Stimulated activated CD4-positive, alpha-beta T cell treated with anti-CD3 and anti-CD28 coated beads, Interleukin-1b, Interleukin-23, amount 100 ng/mL, for 1 hour (primary cell): ENCODE measurements at places on chromosomes 12 and 14.

- DNase-seq = no peak
Observed at GRCh38 chr14:95056476-95056875, 100.9 kb downstream of the DICER1 start.

GRCh38 chr14:55071870-55072640 lies 20.6 kb downstream of the MAPK1IP1L start:
- DNase-seq = no peak

DNA sequence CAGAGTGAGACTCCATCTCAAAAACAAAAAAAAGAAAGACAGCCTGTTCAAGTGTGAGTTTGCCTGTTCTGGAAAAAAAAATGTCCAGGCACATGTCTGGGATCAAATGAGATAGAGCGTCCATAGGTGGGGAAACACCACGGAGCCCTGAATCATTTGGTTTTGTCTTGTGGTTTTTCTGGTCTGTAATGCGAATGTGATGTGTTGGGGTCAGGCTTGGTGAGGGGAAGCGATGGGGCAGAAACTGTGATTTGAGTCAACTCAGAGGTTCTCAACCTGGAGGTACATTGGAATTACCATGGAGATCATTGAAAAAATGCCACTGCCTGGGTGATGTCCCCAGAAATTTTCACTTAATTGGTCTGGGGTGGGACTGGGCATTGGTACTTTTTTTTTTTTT lies 183.9 kb upstream of the PWP1 start:
- no peak for DNase-seq

- no peak for DNase-seq
Observed at GRCh38 chr14:100528962-100529560, 58.2 kb downstream of the BEGAIN start.

DNA sequence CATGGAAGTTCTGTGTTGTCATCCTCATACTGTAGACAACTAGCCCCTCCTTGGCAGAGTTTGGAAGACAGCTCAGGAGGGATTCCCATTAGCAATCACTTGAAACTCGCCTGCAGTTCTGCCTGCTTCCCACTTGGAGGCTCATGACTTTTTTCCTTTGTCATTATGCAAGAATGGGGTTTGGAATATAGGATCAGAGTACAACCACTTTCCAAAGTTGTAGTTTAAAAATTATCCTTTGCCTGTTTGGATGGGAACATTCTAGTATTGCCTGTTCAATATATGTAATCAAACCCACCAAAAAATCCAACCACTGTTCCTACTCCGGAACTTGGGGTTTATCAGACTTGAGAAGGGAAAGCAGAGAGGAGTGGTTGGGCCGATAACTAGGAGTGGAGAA lies 2.1 kb upstream of the GPD1 start:
- no peak for DNase-seq

- DNase-seq = no peak
Observed at GRCh38 chr14:50354527-50354926, 42.2 kb downstream of the CDKL1 start.

DNA sequence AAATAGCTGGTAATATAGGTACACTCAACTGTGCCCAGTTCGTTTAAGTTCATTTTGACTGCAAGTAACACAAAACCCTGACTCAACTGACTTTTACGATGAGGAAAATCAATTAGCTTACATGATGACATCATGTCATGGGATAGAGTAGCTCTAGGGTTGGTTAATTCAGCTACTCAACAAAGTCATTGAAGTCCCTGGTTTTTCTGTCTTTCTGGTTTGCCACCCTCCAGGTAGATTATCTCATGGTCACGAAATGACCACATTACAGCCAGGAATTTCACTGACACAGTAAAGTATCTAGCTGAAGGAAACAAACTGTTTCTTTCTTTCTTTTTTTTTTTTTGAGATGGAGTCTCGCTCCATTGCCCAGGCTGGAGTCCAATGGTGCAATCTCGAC lies 68.5 kb upstream of the FUT8 start:
- DNase-seq = no peak

- no peak for DNase-seq
Observed at GRCh38 chr12:130689408-130690405, 26.4 kb downstream of the RIMBP2 start.

- DNase-seq = no peak
Observed at GRCh38 chr12:123021688-123022604, 41.5 kb downstream of the ARL6IP4 start.

GRCh38 chr12:53976172-53976822 lies 1.5 kb upstream of the HOTAIR start:
- no peak for DNase-seq

DNA sequence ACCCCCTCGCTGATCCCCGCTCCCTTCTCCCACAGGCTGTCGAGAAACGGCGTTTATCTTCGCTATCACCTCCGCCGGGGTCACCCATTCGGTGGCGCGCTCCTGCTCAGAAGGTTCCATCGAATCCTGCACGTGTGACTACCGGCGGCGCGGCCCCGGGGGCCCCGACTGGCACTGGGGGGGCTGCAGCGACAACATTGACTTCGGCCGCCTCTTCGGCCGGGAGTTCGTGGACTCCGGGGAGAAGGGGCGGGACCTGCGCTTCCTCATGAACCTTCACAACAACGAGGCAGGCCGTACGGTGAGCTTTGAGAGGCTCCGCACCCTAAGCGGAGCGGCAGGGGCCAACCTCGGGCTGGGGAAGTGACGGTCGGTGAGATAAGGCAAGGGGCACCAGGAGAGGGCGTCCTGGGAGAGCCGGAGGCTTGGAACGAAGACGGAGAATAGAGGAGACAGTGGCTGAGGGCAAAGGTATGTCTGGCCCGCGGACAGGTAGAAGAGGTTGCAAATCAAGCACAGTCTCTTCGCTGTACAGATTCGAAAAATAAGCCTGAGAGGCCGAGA lies 2.3 kb downstream of the WNT1 start:
- no peak for DNase-seq

DNA sequence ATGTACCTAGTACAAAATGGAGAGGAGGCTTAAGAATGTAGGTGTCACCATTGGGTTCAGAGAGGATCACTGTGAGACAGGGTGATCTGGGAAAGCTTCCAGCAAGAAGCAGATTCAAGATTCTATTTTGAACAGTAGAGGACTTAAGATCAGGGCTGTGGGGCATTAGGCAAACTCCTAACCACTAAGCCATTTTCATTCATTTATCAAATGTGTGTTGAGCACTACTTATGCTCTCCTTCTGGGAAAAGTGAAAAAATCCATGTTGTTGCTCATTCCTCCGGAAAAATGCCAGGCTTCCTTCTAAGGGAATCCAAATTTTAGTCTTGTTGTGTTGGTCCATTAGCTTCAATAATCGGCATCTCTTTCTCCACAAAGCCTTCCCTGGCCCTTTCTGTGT lies 163.4 kb downstream of the NUAK1 start:
- DNase-seq = no peak

GRCh38 chr12:23775208-23775607 lies 174.3 kb downstream of the SOX5 start:
- no peak for DNase-seq

- no peak for DNase-seq
Observed at GRCh38 chr14:73887318-73887616, 608 bp downstream of the ZNF410 start.

- DNase-seq = no peak
Observed at GRCh38 chr12:55726971-55727370, 1.8 kb downstream of the CD63 start.

GRCh38 chr12:84375449-84376170 lies 537.0 kb downstream of the SLC6A15 start:
- no peak for DNase-seq

GRCh38 chr12:121505513-121505912 lies 75.3 kb downstream of the KDM2B start:
- DNase-seq = no peak

DNA sequence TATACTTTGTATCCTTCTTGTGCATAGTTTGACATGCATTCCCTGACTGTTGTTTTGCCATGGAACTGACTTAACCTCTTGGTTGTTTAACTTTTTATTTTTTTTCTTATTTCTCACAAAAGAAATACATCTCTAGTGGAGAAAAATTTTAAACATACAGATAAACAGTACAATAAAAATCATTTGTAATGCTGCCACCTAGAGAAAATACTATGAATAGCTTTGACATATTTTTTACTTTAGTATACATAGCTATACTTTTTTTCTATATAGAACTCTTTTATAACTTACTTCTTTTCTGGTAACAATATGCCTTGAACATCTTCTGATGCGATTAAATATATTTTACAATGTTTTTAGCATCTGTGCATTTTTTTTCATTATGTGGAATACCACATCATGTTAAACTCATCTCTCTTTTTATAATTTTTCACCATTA lies 184.5 kb downstream of the AKAP6 start:
- DNase-seq = no peak

DNA sequence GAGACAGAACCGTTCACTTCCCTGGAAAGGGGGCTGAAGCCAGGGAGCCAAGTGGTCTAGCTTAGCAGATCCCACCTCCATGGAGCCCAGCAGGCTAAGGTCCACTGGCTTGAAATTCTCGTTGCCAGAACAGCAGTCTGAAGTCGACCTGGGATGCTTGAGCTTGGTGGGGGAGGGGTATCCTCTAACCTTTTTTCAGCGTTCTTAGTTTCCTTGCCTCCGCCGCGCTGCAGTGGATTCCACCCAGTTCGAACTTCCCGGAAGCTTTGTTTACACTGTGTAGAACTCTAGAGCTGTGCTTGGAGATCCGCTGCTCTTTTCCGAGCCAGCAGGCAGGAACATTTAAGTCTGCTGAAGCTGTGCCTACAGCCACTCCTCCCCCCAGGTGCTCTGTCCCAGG lies 45.2 kb upstream of the FKBP4 start:
- no peak for DNase-seq

DNA sequence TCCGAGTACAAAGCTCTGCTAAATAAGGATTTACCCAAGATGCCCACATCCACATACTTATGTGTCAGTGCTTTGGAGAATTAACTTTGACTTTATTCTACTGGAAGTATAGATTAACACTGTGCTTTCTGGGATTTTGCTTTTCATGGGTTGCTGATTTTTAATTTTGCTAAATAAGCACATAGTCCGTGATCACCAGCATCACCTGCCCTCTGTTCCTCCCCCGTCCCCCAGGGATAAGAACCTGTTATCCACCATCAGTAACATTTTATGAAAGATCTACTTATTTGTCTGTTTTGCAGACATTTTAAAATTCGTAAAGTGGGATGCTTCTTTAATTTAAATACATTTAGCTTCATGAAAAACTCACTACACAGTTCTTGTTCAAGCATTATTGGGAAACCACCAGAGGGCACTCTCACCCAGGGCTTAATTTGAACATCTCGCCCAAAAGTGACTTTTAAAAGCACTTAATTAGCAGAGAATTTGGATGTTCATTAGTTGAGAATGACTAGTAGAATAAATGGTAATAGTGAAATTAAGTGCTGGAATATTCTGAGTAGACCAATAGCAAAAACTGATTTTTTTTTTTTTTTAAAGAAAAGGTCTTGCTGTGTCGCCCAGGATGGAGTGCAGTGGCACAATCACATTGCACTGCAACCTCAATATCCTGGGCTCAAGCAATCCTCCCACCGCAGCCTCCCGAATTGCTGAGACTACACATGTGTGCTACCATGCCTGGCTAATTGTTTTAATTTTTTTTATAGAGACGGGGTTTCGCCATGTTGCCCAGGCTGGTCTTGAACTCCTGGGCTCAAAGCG lies 35.7 kb downstream of the MRPL42 start:
- peak; percentile 39 for DNase-seq

GRCh38 chr12:1171657-1172408 lies 180.8 kb downstream of the ERC1 start:
- DNase-seq = no peak

GRCh38 chr12:57813971-57814772 lies 4.4 kb downstream of the AVIL start:
- DNase-seq = no peak

DNA sequence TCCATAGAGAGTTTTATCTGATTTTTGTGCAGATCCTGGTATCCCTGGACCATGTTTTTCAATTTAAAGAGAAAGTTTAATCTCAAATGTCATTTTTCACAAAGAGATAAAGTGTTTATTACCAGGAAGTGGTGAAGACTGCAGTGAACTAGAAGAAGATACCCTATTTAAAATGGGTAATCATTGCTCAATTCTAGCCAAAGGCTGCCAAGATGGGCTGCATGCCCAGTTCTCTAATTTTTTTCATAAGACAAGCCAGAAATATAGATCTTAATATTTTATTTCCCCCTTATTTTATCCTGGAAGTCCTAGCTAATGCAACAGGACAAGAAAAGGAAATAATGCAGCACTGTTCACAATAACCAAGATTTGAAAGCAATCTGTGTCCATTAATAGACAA lies 343.5 kb downstream of the PCNX1 start:
- DNase-seq = no peak

DNA sequence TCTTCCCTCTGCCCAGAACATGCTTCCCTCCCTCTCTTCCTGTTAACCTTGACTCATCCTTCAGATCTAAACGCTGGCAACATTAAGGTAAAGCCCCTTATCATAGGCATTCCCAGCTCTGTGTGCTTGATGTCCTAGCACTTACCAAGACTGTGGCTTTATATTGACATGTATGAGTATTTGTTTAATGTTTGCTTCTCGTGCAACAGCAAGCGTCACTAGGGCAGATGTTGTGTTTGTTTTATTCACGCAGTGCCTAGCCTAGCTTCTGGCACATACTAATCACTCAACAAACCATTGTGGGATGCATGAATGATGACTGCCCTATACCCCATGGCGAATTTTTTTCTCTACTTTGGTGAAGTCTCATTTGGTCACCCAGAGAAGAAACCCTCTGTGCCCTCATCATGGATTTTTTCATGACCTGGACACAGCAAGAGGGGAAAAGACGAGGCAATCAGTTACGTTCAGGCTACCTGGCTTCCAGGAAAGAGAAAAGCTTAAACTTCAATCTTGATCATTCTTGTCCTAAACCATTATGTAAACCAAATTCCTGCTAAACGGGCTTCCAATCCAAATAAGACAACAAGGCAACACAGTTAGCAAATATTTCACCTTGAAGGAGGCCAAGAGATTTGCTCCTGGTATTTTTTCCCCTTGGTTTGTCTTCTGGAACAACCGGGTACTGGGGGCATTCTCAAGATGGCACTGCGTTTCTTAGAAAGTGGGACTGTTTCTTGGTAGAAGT lies 47.9 kb upstream of the SOCS2 start:
- no peak for DNase-seq

GRCh38 chr14:103058164-103059055 lies 1.1 kb upstream of the CDC42BPB start:
- no peak for DNase-seq

GRCh38 chr12:88665071-88665470 lies 84.8 kb upstream of the KITLG start:
- no peak for DNase-seq

DNA sequence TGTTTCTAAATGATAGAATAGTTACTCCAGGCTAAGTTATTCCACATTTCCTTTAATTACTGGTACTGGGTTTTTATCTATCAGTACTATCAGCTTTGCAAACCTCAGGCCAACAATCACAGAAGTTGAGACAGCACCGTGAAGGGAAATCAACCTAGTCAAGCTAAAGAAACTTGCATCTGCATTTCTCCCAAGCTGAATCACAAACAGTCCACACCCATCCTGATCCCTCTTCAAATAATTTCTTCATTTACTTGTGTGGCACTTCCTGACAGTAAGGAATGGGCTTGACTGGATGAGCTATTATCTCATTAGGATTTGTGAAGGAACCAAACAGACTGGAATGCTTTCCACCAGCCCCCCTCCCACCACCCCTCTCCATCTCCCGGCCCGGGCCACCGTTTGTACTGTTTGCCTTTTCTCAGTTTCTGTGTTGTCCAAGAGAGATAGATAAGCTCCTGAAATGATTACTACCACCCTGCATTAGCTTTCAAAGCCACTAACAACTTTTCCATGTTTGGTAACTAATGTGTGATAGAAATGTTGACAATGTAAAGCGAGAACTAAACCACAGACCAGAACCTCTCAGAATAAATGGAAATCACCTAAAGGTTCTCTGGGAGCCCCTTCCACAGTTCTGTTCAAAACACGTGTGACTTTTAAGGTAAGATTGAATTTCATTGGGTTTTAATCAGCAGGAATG lies 236.3 kb downstream of the SLC25A21 start:
- no peak for DNase-seq
